ENCODE measurements at places on chromosomes 16 and 17. TPM values are rescaled to one million over a fixed set of nuclear protein-coding genes. Genes with fewer than 3 reads are reported as not detected.

FBXW10B gene
- not detected for total RNA-seq

C1QTNF8 gene
- not detected for total RNA-seq

RBBP6 gene
- total RNA-seq = 39.0 TPM

RAB40B gene
- total RNA-seq = 35.0 TPM

SDR42E1 gene
- total RNA-seq = 0.22 TPM

VWA3A gene
- total RNA-seq = not detected

DNA sequence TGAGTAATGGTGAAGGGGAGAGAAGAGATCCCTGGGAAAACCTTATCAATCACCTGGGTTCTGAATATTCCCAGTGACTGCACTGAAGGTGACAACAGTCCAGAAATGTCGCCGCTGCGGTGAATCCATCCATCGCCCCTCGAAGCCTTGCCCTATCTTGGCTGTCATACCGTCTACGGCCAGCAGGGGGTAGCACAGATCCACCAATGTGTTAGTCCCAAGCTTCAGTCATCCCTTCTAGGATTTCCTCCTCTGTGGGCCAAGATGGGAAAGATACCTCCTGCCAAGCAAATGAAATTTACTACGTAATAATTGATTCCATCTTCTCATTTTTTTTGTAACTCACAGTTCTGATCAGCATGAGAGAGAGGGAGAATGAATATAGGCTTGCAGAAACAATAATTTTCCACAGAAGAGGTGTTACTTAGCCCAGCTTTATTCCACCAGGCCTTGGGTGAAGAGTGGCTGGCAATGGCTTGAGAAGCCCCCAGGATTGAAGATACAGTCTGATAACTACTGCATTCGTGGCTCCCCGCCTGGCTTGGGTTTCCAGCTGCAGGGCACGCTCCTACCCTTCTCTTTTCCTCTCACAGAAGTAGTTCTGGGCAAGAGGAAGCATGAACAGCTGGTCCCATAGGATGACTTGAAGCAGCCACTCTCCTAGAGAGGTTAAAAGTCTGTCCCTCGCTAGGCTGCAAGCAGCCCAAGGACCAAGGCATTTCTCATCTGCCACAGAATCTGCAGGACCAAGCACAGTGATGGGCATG lies 2.6 kb upstream of the FMNL1 start:
- H3K36me3 ChIP-seq = no peaks in the 10 kb centered on the region
- peaks cover 9% of the 10 kb centered on the region for H3K4me1 ChIP-seq
- no peak overlapping the region for H3K27ac ChIP-seq
- H3K4me3 ChIP-seq = no peak overlapping the region
- peaks cover 9% of the 10 kb centered on the region for H3K27me3 ChIP-seq

GRCh38 chr17:55159251-55159650 lies 105.5 kb upstream of the HLF start:
- H3K4me1 ChIP-seq = no peaks in the 10 kb centered on the region
- H3K36me3 ChIP-seq = no peaks in the 10 kb centered on the region
- no peak for DNase-seq
- H3K27me3 ChIP-seq = no peaks in the 10 kb centered on the region
- no peak overlapping the region for H3K27ac ChIP-seq

DNA sequence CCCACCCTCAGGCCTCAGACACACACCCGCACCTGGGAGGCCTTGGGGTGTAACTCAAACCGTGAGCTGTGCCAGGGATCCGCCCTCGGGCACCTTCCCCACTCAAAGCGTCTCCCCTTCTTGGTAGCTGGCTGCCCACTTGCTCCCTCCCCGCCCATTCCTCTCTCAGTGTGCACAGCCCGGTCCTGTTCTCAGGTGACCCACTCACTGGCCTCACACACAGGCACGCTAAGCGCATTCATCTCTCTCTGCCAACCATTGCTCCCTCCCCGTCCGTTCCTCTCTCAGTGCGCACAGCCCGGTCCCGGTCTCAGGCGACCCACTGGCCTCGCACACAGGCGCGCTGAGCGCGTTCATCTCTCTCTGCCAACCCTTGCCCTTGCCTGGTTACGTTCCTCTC lies 20.8 kb downstream of the WDR45B start:
- H3K4me1 ChIP-seq = no peaks in the 10 kb centered on the region
- H3K27me3 ChIP-seq = no peaks in the 10 kb centered on the region
- H3K4me3 ChIP-seq = no peak overlapping the region
- no peaks in the 10 kb centered on the region for H3K36me3 ChIP-seq
- no peak for DNase-seq

DNA sequence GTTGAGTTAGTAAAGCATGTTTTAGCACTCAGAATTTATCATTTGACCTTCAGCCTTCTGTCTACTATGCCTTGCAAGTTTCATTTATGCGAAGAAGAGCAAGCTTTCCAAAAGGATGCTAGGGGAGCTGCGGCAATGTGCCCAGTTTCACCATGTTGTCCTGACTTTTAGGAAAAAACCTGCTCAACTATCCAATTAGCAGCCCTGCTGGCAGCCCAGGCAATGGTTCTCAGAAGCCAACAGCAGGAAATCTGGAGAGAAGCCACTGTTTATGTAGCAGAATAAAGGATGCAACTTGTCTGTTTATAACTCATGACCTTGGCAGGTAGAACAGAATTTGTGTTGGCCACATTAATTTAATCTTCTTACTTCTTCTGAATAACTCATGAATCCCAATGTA lies 230.8 kb downstream of the ABCC12 start:
- DNase-seq = no peak
- no peaks in the 10 kb centered on the region for H3K36me3 ChIP-seq
- H3K27ac ChIP-seq = no peak overlapping the region
- H3K27me3 ChIP-seq = no peaks in the 10 kb centered on the region

DNA sequence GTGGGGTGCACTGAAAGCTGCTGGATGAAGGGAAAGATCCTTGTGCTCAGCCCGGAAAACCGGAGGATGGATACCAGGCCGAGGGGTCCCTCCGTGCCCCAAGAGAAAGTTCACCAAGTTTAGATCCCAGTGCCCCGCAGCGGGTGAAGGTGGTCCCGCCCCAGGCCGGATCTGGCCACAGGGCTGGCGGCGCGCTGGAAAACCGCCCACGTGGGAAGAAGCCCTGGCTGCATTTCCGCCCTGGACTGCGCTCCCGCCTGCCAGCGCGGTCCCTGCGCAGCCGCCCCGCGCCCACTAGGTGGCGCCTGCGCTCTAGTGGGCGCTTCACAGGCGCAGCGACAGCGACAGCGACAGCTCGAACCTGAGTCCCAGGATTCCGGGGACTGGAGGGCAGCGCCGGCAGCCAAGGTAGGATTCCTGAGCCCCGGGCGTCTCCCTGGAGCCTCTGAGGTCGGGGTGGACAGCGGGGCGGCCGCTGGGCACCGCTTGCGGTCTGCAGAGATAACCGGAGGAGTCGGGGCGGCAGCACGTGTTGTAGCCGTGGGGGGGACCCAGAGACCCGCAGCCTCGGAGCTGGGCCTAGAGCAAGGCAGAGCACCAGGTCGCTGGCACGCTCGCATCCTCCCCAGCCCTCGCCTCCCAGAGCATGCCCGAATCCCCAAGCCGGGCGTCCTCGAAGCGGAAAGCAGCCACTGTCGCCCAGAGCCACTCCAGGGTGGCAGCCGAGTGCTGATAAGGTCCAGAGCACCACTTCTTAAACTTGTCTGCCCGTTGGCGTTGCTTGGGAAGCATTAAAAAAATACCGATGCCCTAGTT lies at the start of gene CHD9:
Gene CHD9 (plus strand): TSS at position 322 of the 816 bp plus-strand sequence. CDS start 101,099 bp downstream, outside the sequence.
- H3K27me3 ChIP-seq = no peaks in the 10 kb centered on the region
- DNase-seq = peak; percentile 78
- H3K27ac ChIP-seq = peak within 1 kb of the TSS; percentile 91
- no peaks in the 10 kb centered on the region for H3K36me3 ChIP-seq

GRCh38 chr17:15910791-15911190 lies 34.1 kb upstream of the ADORA2B start:
- no peaks in the 10 kb centered on the region for H3K4me1 ChIP-seq
- H3K4me3 ChIP-seq = no peak overlapping the region
- H3K27ac ChIP-seq = no peak overlapping the region

DNA sequence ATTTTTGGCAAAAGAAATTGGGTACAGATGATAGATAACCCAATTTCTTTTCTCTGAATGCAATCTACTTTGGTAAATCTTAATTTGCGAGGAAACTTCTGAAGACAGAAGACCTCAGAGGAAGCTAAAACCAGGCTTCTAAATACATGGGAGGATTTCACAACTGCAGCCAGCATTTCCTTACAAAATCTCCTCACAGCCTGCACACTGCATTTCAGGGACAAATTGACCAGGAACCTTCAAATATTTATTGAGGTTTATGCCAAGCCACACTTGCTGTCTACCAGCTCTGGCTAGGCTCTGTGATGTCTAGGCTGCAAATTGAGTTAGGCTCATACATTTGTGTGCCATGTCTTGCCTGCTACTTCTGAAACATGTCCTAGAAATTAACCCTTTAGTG lies 167.3 kb upstream of the CDH5 start:
- H3K4me1 ChIP-seq = peaks cover 14% of the 10 kb centered on the region
- no peaks in the 10 kb centered on the region for H3K27me3 ChIP-seq
- no peak overlapping the region for H3K27ac ChIP-seq
- DNase-seq = no peak
- no peak overlapping the region for H3K4me3 ChIP-seq

DNA sequence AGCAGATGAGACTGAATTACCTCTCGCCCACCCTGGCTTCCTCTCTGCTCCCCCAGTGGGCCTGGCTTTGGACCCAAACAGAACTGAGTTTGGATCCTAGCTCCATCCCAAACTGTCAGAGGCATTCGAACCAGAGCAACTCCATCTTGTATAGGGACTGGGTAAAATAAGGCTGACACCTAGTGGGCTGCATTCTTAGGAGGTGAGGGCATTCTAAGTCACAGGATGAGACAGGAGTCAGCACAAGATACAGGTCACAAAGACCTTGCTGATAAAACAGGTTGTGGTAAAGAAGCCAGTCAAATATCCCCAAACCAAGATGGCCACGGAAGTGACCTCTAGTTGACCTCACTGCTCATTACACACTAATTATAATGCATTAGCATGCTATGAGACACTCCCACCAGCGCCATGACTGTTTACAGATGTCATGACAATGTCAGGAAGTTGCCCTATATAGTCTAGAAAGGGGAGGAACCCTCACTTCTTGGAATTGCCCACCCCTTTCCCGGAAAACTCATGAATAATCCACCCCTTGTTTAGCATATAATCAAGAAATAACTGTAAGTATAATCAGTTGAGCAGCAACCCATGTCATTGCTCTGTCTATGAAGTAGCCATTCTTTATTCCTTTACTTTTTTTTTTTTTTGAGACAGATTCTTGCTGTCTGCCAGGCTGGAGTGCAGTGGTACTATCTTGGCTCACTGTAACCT lies 44.4 kb downstream of the LYRM1 start:
- no peaks in the 10 kb centered on the region for H3K27me3 ChIP-seq
- no peak overlapping the region for H3K27ac ChIP-seq
- DNase-seq = no peak
- H3K36me3 ChIP-seq = no peaks in the 10 kb centered on the region

DNA sequence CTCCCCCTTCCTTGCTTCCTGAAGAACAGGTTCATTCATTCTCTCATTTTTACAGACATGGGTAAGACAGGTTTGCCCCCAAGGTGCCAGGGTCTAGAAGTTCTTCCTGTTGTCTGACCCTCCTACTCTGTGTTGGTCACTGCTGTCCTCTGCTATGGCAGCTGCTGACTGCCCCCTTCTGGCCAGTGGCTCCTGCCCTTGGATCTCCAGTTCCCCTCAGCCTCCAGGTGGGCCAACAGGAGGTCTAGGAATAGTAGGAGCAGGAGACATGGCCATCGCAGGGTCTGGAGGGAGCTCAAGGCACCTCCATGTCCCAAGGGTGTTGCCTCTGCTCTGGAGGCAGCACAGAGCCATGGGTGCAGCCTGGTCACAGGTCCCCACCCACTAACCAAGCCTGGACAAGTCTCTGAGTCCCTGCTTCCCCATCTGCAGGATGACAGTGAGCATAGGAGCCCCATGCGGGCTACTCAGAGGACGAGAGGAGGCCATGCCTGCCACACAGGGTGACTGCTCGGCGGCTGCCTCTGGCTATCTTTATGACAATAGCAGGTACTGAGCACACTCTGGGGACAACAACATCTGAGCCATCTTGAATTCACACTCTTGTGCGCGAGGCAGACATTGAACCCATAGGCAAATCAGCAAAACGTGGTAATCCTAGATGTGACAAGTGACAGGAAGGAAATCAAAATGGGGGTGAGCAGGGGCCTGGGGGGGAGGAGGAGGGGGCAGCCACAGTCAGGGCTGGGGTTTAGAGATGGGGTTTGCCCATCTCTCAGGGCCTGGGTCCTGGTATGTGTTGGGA lies 27.0 kb upstream of the NXPH3 start:
- no peak overlapping the region for H3K27ac ChIP-seq
- no peak overlapping the region for H3K4me3 ChIP-seq
- DNase-seq = no peak
- H3K4me1 ChIP-seq = peaks cover 17% of the 10 kb centered on the region

DNA sequence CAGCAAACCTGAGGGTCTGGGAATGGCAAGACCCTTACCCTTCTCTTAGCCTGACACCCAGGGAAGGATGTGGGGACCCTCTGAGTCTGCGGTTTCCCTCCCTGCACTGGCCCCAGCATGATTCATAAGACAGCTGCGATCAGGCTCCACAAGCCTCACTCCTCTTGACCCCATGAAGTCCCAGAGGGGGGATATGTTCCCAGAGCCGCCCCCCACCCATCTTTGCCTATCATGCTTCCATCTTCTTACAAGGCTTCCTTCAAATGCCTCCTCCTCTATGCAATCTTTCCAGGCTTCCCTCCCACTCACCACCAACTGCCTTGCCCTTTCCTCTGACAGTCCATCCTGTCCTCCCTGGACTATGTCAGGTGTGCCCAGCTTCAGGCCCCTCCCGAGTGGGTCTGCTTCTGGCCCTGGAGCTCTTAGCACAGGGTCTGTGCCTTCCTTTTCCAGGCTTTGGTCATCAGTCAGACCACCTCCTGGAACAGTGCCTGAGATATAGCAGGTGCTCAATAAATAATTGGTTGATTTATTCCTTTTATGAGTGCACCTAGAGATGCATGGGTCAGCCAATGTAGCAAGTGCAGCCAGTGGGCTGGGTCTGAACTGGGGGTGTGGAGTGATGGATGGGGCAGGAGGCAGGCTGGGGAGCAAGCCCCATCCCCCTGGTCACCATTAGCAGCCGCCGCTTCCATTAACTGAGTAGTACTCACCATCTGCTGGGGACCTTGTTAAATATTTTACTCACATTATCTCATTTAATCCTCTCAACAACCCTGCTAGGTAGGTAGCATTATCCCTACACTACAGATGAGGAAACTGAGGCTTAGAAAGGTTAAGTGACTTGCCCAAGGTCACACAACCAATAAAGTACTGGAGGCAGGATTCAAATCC lies 8.4 kb downstream of the DLX3 start:
- no peak overlapping the region for H3K4me3 ChIP-seq
- H3K27me3 ChIP-seq = peaks cover 81% of the 10 kb centered on the region
- H3K4me1 ChIP-seq = no peaks in the 10 kb centered on the region
- H3K27ac ChIP-seq = no peak overlapping the region
